ENCODE measurements at places on chromosomes 5 and 9.

GRCh38 chr5:72951671-72952468 is 4.0 kb upstream of the FCHO2 start:
- DNase-seq = no peak

GRCh38 chr5:122126756-122127321 is 2.5 kb upstream of the ZNF474 start:
- DNase-seq = no peak

DNA sequence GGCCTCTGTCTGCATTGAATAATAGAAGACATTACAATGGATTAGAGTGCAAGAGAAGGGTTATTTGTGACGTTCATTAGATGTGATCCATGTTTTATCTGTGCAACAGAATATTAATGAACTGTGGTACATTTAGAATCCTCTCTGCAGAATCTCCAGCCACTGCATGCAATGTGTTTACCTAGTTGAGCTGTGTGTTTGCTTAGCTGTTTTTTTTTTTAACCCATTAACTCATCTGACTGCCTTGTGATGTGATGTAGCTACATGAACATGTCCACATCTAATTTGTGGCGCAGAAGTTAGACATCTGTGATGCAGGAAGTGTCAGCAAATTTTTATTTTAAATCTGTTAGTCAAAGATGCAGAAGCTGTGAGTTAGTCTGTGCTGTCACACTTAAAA is 236.9 kb downstream of the CD180 start:
- DNase-seq = no peak

GRCh38 chr9:112860451-112860850 is 30.2 kb downstream of the SLC46A2 start:
- no peak for DNase-seq

DNA sequence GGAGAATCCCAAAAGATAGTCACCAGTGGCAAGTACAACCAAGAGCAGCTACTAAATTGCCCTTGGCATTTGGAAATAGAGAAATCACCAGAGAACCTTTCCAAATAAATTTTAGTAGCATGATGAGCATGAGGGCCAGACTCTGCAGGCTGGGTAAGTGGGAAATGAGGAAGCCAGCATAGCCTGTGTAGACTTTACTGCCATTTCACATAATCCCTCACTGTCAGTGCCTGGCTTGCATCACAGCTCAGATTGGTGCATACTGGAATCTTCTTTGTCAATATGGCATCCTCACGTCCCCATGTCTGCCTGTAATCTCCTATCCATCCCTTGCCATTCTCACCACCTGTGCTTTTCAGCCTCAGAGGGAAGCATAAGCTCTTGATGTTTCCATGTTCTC is 14.5 kb downstream of the GRAMD2B start:
- DNase-seq = no peak

DNA sequence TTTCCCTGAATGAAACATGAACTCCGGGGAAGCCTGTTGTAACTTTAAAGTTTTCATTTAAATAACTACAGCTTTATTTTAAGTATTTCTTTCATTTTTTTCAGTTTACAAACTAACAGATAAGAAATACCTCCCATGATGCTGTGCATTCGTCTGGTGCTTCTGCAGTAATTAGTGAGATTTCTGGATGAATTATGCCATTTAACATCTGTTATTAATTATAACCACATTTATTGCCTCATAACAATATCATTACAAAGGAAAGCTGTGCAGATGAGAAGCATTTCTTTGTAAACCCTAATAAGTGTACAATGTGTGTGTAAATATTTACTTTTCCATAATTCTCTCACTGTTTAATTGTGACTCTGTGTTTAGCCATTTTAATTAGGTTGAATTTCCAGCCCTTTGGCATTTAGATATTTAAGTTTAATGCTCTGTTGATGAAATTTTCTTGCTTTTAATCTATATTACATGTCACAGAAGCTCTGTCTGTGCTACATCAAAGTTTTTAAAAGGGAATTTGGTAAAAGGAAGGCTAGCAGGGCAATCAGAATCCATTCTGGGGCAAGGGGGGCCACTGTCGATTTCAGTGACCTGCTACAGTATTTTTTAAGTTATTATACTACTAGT is 418.0 kb downstream of the SPATA31D1 start:
- no peak for DNase-seq

GRCh38 chr5:5220901-5221631 is 80.9 kb downstream of the ADAMTS16 start:
- no peak for DNase-seq

DNA sequence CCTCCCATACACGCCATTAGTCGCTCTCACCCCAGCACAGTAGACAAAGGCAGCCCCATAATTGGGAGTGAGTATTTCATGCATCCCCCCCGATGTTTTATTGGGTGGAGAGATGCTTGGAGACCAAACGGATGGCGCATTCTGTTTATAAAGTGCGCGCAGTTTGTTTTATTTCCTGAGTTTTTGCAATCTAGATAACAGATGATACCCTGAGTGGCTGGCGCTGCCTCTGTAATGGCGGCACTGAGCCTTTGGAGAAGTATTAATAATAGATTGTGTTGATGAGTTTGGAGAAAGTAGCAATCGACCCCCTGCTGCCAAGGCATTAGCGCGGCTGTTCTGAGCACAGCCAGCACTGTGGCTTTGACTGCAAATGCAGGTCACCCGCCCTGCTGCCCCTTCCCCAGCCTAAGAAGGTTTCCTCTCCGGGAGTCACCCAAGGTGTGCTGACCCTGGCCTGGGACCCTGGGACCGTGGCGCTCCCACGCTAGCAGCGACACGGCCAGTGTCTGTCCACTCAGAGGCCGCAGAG is 74.3 kb downstream of the LMX1B start:
- DNase-seq = no peak

GRCh38 chr9:14479163-14479560 is 165.2 kb upstream of the NFIB start:
- no peak for DNase-seq

DNA sequence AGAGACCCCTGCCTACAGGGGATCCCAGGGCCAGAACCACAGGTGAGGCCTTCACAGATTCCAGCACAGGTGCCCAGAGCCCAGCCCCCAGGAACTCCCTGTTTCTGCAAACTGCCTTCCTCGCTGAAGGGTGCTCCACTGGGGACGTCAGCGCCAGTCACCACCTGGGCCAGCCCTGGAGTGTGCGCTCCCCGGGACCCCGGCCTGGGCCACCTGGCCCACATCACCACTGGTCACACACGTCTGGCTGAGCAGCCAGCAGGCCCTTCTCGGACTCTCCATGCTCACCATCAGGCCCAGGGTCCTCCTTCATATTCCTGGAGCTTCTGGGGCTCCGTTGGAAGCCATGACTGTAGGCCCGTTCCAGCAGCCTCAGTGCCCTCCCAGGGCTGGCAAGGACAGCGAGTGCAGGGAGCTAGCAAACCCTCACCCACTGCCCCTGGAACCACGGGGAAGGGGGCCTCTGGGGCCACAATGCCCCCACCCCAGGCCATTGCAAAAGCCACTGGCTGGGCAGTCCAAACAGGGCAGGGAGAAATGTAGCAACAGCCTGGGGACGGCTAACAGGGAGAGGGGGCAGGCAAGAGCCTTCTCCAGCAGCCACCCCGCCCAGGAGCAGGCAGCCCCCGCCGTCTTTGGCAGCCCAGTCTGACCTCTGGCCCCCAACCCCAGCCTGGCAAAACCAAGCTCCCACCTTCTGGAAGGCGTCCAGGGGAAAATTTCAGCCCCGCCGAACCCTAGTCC is 1.3 kb downstream of the AGPAT2 start:
- no peak for DNase-seq

GRCh38 chr5:26538226-26538625 is 500.2 kb downstream of the CDH9 start:
- DNase-seq = no peak

- DNase-seq = peak; percentile 18
Measured at GRCh38 chr9:27864644-27865438, 291.6 kb upstream of the C9orf72 start.

- no peak for DNase-seq
Measured at GRCh38 chr5:159456261-159456660, 126.0 kb upstream of the IL12B start.
